Body of pancreas (tissue), 4 donors: ENCODE measurements at places on chromosomes 11 and 22. TPM values are rescaled to one million over a fixed set of nuclear protein-coding genes. Genes with fewer than 3 reads are reported as not detected.

BLID gene
- not detected for total RNA-seq

GLYATL1 gene
- total RNA-seq = not detected

INS gene
- 1,947 TPM for total RNA-seq

DNA sequence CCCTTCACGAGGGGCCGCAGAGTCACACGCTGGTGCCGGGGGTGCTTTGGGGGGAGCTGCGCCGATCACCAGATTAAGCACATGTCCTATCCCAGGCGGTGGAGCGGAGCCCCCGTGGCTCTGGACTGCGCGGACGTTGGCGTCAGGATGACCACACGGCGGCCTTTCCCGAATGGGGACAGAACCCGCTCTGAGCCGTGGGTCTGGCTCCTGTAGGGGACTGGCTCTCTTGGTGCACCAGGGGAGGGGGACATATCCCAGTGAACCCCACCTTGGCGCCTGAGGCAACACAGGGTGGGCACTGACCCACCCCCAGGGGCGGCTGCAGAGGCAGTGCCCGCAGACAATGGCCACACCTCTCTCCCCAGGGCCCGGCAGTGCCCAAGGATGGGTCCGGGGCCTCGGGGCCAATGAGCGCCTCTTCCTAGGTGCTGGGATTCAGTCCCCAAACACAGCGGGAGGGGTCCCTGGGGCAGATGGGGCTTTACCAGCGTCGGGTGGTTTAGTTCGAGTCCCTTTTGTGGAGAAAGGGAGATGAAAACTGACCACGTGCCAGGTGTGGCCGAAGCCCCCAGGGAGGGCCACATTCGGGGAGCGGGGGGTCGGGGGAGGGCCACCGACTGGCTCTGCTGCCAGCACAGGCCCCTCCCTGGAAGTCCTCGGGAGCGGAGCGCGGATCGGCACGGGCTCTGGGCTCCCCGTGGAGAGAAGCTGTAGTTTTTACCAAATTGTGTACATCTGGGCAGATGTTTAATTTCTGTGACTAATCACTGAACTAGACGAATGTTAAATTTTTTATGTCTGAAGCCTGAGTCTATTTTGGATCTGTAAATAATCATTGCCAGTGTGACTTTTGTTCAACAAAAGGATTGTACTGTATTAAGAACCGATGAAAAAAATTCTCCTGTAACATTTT is 58.9 kb downstream of the GRAMD4 start:
- H3K27me3 ChIP-seq = no peaks in the 10 kb centered on the region
- DNase-seq = no peak
- no peaks in the 10 kb centered on the region for H3K4me1 ChIP-seq
- H3K27ac ChIP-seq = no peak overlapping the region

- no peak overlapping the region for H3K27ac ChIP-seq
- H3K4me3 ChIP-seq = no peak overlapping the region
- H3K27me3 ChIP-seq = no peaks in the 10 kb centered on the region
Observed at GRCh38 chr11:4118107-4118506, 23.5 kb downstream of the RRM1 start.

GRCh38 chr11:43278193-43278956 is 33.4 kb upstream of the API5 start:
- no peak overlapping the region for H3K27ac ChIP-seq
- H3K4me3 ChIP-seq = no peak overlapping the region
- peaks cover 7% of the 10 kb centered on the region for H3K4me1 ChIP-seq
- H3K27me3 ChIP-seq = no peaks in the 10 kb centered on the region

- no peaks in the 10 kb centered on the region for H3K4me1 ChIP-seq
- no peak overlapping the region for H3K27ac ChIP-seq
- H3K27me3 ChIP-seq = peaks cover 3% of the 10 kb centered on the region
- no peaks in the 10 kb centered on the region for H3K36me3 ChIP-seq
Observed at GRCh38 chr11:118139578-118139977, 13.0 kb downstream of the SCN4B start.

- peaks cover 83% of the 10 kb centered on the region for H3K4me1 ChIP-seq
- no peak for DNase-seq
- no peak overlapping the region for H3K4me3 ChIP-seq
- H3K27me3 ChIP-seq = no peaks in the 10 kb centered on the region
Observed at GRCh38 chr11:63869171-63869591, 30.3 kb downstream of the MARK2 start.

DNA sequence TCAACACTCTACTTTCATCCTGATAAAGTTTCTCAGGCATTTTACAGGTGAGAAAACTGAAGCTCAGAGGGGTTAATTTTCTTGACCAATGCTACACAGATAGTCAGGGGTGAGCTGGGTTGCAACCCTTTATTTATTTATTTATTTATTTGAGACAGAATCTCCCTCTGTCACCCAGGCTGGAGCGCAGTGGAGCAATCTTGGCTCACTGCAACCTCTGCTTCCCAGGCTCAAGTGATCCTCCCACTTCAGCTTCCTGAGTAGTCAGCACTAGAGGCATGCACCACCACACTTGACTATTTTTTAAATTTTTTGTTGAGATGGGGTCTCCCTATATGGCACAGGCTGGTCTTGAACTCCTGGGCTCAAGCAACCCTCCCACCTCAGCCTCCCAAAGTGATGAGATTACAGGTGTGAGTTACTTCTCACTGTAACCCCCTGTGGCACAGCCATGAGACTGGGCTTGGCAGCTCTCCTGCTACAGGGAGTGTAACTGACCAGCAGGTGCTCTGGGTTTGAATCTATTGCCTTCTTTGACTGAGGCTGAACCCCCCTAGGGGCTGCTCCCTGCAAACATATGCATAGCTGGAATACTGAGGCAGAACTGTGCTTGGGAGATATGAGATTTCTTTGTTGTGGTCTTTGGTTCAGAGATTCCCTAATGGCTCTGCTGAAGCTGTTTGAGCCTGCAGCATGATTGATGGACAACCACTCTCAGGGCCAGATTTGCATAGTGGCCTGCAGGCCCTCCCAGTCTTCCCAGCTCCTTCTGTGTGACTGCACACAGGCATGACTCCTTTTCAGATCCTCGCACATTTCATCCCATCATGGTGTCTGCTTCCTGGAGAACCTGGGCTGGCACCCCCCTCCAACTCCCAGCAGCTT is 6.1 kb downstream of the C11orf96 start:
- peaks cover 19% of the 10 kb centered on the region for H3K4me1 ChIP-seq
- no peaks in the 10 kb centered on the region for H3K36me3 ChIP-seq
- H3K27ac ChIP-seq = no peak overlapping the region
- no peak for DNase-seq
